Activated naive CD8-positive, alpha-beta T cell treated with anti-CD3 and anti-CD28 coated beads for 36 hours (primary cell): ENCODE measurements at places on chromosomes 4 and X.

GRCh38 chr4:7402526-7402925, 32.2 kb downstream of the PSAPL1 start:
- no peak for DNase-seq

DNA sequence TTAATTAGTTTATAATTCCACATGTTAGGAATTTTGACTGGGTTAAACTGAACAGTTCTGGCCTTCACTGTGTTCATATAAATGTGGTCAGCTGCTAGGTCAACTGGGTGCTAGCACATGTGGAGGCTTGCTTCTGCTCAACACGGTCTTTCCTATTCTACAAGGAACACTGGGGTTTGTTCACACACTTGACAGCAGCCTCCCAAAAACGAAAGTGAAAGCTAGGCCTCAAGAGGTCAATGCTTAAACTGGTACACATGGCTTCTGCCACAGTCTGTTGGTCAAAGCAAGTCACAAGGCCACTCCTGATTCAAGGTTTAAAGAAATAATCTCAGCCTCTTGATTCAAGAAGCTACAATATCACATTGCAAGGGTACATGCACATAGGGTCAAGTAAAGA, 126.5 kb downstream of the QDPR start:
- DNase-seq = no peak

DNA sequence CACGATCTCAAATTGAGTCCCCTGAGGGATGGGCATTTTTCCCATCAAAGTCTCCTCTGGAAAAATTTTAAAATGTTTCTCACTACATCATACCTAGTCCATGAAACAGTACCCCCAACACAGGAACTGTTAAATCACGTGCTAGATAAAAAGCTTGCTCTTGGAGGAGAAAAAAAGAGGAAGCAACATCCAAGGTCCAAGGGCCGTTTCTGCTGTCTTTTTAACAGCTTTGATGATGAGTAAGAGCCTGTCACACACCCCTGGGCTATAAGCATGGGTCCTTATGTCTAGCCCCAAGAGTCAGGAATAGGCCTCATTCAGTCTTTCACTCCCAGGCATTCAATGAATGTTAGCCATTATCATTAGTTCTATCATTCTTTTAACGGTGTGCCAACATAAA, 128.9 kb downstream of the SH3KBP1 start:
- DNase-seq = no peak

GRCh38 chr4:61292322-61292721, 92.2 kb downstream of the ADGRL3 start:
- DNase-seq = no peak

DNA sequence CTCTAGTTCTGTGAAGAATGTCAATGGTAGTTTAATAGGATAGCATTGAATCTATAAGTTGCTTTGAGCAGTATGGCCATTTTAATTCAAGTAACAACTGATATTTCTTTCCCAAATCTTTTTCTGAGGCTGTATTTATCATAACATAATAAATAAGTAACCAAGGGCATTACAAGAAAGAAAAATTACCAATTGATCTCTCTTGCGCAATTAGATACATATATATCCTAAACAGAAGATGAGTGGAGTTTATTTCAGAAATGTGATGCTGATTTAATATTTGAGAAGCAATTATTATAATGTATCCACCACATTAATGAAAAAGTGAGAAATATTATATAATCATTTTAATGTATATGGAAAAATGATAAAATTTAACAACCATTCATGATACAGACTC, 802.5 kb upstream of the AGA start:
- DNase-seq = no peak

- DNase-seq = no peak
Measured at GRCh38 chr4:4519297-4519894, 22.5 kb downstream of the STX18 start.

- DNase-seq = no peak
Measured at GRCh38 chr4:53113431-53114225, 251.5 kb downstream of the RASL11B start.

- DNase-seq = no peak
Measured at GRCh38 chr4:173231916-173232315, 63.3 kb downstream of the GALNT7 start.

- no peak for DNase-seq
Measured at GRCh38 chrX:7996414-7996813, 69.2 kb upstream of the PNPLA4 start.

DNA sequence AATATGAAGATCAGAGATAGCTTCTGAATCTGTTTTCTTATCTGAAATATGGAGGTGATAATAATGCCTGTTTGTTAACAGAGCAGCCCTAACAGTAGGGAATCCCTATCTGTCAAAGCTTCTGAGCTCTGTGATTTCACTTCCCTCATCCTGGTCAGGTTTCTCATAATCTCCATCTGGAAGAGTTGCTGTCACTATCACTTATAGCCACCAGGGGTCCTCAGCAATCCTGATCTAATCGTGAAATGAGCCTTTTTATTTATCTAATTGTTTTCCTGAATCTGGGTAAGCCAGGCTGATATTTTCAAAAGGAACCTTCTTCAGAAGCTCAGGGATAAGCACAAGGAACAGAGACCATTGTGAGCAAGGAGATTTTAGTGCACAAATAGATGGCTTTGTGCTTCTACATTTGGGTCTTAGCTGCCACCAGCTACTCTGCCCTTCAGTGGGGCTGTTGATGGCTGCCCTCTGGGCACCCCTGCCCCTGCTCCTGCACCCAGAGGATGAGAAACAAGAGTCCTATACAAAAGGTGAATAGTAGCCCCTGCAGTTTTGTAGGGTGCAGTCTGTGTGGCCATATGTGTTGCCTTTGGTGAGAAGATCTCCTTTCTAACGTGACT, 196.4 kb upstream of the RADX start:
- DNase-seq = no peak

DNA sequence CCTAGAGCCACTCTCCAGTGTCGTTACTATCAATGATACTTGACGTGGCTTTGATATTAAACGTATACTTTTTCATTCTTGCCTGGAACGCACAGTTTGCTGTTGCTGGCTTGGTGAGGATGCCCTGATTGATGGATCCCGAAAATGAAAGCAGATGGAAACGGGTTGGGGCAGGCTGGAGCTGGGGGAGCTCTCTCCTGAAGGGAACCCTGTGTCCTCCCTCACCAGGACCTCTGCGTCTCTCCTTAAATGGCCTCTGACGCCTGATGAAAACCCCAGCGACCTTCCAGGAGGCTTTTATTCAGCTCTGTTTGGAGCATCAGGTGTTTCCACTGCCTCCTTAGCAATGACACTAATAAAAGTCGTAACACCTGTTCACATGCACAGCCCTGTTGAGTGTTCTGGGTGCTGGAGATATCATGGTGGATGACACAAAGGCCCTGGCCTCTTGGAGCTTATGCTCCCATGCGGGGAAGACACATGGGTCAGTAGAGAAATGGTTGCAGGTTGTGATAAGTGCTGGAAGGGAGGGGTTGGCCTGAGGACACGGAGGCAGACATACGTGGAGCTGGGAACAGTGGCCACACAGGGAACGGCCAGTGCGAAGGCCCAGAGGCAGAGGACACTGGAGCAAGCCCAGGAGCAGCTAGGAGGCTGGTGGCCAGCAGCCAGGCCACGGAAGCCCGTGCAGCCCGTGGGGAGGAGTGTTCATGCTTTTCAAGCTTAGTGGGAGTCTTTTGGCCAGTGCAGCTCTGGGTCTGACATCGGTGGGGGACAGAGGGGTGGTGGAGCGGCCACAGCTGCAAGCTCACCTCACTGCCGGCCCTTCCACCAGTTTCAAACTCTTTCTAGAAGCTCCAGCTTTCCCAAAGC, 7.5 kb downstream of the MSANTD1 start:
- DNase-seq = no peak

- no peak for DNase-seq
Measured at GRCh38 chr4:148173397-148174017, 268.7 kb downstream of the NR3C2 start.

DNA sequence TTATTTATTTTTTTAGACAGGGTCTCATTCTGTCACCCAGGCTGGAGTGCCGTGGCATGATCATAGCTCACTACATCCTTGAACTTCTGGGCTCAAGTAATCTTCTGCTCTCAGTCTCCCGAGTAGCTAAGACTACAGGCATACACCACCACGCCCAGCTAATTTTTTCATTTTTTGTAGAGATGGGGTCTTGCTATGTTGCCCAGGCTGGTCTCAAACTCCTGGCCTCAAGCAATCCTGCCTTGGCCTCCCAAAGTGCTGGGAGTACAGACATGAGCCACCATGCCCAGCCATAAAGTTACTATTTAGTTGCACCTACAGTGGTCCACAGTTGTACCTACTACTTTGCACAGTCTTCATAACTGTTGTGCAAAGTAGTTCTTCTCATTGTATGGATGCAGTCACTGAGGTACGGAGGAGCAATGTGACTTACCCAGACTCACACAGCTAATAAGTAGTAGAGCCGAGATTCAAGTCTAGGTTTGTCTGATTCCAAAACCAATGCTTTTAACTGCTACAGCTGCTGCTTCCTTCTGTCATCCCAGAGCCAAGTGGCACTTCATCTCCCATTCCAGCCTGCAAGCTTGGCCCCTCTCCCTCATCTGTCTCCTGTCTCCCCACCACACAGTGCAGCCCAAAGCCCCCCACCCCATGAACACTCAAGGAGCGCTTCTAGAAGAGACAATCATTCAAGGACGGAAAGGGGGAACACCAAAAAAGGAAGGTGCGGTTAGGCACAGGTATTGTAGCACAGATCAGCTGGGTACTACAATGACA, 24.0 kb upstream of the IQSEC2 start:
- DNase-seq = no peak

GRCh38 chr4:146646593-146647325, 8.1 kb downstream of the POU4F2 start:
- DNase-seq = no peak

- DNase-seq = no peak
Measured at GRCh38 chr4:95183656-95184408, 364.9 kb downstream of the UNC5C start.
